ENCODE measurements at places on chromosomes 1 and 21. TPM values are rescaled to one million over a fixed set of nuclear protein-coding genes. Genes with fewer than 3 reads are reported as not detected.

Gene SYNC
- 8.7 TPM for total RNA-seq

Gene MSH4
- total RNA-seq, result not detected

Gene CNKSR1
- 14.1 TPM for total RNA-seq

Gene STIL
- 14.6 TPM for total RNA-seq

Gene TNNI3K
- total RNA-seq, result not detected

Gene NBPF10
- total RNA-seq, result 0.70 TPM

Gene CELA2A
- not detected for total RNA-seq

Gene DMBX1
- total RNA-seq, result not detected

Gene MANEAL
- total RNA-seq, result 0.78 TPM

Gene SAMD11
- total RNA-seq, result 0.08 TPM

Gene ST6GALNAC5
- total RNA-seq, result 6.4 TPM

Gene IQCC
- total RNA-seq, result 4.3 TPM

Gene OR10Z1
- total RNA-seq, result not detected

Gene CYP4B1
- not detected for total RNA-seq

Gene PLA2G2C
- total RNA-seq, result not detected

Gene BARHL2
- total RNA-seq, result not detected

Gene OR14K1
- not detected for total RNA-seq

Gene CLDN17
- not detected for total RNA-seq

Gene JAM2
- not detected for total RNA-seq

Gene AMIGO1
- 0.15 TPM for total RNA-seq

Gene S100A5
- total RNA-seq, result not detected

Gene CD247
- total RNA-seq, result not detected

Gene SHE
- not detected for total RNA-seq

Gene ADAM30
- not detected for total RNA-seq

Gene RHBDL2
- total RNA-seq, result 8.7 TPM

Gene GBP7
- not detected for total RNA-seq

Gene LCE6A
- not detected for total RNA-seq

Gene CDA
- total RNA-seq, result 24.3 TPM

Gene ARTN
- total RNA-seq, result 139 TPM

Gene AADACL3
- total RNA-seq, result not detected

Gene ALPL
- not detected for total RNA-seq

Gene PRELP
- under 0.01 TPM for total RNA-seq

Gene H3-3A
- 359 TPM for total RNA-seq

Gene ARHGAP29
- total RNA-seq, result 66.0 TPM

Gene PCSK9
- 265 TPM for total RNA-seq

Gene EFNA1
- 22.1 TPM for total RNA-seq

Gene OR2M3
- total RNA-seq, result not detected

Gene FCRLB
- total RNA-seq, result 0.78 TPM

Gene TNFRSF8
- not detected for total RNA-seq

Gene POU3F1
- total RNA-seq, result 0.86 TPM

Gene C1orf115
- total RNA-seq, result 1.6 TPM

Gene PGLYRP3
- total RNA-seq, result 0.34 TPM

Gene MTF1
- total RNA-seq, result 2.7 TPM

Gene UBL4B
- total RNA-seq, result not detected

Gene ASTN1
- not detected for total RNA-seq

Gene SLX9
- total RNA-seq, result 29.9 TPM

Gene FAM72B
- 2.5 TPM for total RNA-seq

Gene FCRL1
- total RNA-seq, result not detected

Gene LRRC38
- not detected for total RNA-seq

Gene VCAM1
- not detected for total RNA-seq

Gene KRTAP21-2
- total RNA-seq, result not detected

Gene FCRL4
- not detected for total RNA-seq

Gene LCE4A
- not detected for total RNA-seq

Gene DYNLT5
- total RNA-seq, result not detected

Measured in hair follicular keratinocyte (primary cell).